Smooth muscle cell of the brain vasculature (primary cell): ENCODE measurements at places on chromosomes 16 and 17.

- no peak for DNase-seq
These were observed 11.6 kb upstream of the LYRM9 start for GRCh38 chr17:27904534-27905446.

DNA sequence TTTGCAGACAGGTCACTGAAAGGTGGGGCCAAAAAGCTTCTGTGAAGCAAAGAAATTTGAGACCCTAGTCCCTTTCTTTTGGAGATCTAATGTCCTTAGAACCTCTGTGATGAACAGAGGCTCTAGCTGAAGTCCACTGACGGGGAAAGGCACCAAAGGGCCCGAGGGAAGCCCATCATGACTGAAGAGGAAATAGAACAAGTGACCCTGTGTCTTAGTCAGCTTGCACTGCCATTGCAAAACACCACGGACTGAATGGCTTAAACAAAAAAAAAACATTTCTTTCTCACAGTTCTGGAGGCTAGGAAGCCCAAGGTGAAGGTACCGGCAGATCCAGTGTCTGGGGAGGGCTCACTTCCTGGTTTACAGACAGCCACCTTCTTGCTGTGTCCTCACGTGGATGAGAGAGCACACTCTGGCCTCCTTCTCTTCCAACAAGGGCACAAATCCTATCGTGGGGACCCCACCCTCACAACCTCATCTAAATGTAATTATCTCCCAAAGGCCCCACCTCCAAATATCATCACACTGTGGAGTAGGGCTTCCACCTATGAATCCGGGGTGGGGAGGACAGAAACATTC lies 24.3 kb upstream of the ASGR2 start:
- no peak for DNase-seq

DNA sequence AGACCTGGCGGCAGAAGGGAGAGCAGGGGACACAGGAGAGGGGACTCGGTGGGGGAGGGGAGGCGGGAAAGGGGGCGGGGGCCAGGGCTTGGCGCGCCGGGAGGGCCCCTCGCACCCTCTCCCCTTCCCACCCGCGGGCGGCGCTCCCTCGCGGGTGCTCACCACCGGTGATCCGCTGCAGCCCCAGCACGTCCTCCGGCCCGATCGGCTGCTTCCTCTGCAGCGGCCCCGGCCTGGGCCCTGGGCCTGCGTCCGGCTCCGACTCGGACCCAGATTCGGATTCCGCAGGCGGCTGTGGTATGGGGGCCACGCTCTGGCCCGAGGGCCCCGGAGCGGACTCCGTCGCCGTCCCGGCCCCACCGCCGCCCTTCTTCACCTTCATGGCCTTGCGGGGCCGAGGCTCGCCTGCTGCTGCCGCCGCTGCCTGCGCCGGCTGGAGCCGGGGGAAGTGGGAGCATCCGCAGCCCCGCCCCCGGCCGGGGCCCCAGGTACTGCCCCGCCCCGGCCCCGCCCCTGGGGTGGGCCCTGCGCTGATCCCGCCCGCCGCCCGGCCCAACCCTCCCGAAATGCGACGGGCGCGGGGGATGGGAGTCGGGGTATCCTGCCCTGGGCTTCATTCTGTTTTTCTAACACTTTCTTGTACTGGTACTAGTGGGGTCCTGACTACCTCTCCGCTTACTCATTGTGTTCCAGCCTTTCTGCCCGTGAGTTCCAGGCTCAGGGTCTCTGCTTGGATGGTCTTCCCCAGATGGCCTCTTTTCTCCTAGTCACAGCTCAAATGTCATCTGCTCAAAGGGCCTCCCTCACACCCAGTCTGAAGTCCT lies at the start of gene UNC119:
Gene UNC119 (minus strand): TSS at position 449 of the 824 bp plus-strand sequence. CDS start 67 bp downstream, at position 382.
- DNase-seq: no peak

- no peak for DNase-seq
These were observed 47.3 kb downstream of the GDE1 start for GRCh38 chr16:19474617-19475016.

- no peak for DNase-seq
These were observed 19.9 kb downstream of the ERCC4 start for GRCh38 chr16:13939821-13940220.
